ENCODE measurements at places on chromosomes 2 and 18. TPM values are rescaled to one million over a fixed set of nuclear protein-coding genes. Genes with fewer than 3 reads are reported as not detected.

DNA sequence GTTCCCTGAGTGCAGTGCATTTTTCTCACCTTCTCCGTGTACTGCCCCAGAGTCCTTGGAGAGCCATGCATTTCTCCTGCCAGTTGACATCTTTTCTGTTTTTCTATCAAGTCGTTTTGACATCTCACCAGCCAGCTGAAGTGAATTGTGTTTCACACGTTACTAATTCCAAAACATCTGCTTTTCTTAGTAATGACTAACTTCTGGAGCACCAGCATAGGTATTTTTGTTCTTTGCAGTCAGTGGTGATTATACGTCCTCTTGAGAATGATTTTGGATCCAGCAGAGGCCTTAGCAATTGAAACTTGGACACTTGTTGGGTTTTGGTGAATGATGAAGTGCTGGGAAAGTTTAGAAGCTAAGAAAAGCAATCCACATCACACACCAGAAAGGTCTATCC is 112.5 kb downstream of the PIK3C3 start:
- no peaks in the 10 kb centered on the region for H3K27me3 ChIP-seq
- H3K27ac ChIP-seq: no peak overlapping the region
- no peak for DNase-seq
- H3K4me3 ChIP-seq: no peak overlapping the region
- H3K36me3 ChIP-seq: peaks cover 21% of the 10 kb centered on the region

Gene CD28
- 3.9 TPM for total RNA-seq

Gene CXCR4
- total RNA-seq: 23.1 TPM

Gene CD207
- total RNA-seq: 0.13 TPM

Gene SIX3
- not detected for total RNA-seq

Gene OBSL1
- total RNA-seq: 120 TPM

All from muscle of leg (tissue), 16 donors.